Pulmonary artery endothelial cell (primary cell): ENCODE measurements at places on chromosomes 1 and 21. TPM values are rescaled to one million over a fixed set of nuclear protein-coding genes. Genes with fewer than 3 reads are reported as not detected.
A peak's percentile ranks its signal among the peaks of the same experiment; 100 is the strongest.

DNA sequence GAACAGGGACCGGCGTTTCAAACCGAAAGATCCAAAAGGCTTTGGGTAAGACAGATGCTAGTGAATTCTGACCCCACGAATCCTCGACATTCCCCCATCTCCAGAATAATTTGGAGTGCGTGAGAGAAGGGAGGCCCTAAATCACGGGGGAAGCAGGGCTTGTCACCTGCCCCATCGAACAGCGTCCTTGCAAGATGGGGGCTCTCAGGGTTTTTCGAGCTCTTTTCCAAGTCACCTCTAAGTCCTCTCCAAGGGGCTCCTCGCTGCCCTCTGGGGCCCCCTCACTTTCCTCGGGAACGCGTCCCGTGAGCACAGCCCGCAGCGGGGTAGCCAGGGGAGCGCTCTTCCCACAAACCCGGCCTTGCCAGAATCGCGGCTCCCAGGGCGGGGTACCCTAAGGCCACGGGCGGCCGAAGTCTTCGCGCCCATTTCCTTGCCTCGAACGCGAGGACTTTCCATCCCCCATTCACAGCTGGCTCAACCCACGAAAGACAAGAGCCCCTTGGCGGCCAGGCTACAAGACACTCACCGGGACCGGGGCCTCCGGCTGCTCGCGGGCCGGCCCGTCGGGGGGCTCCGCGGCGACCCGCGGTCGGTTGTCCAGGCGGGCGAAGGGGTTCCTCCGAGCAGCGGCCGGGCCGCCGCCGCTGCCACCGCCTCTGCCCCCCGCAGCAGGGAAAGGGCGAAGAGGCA, 546 bp downstream of the DONSON start:
- DNase-seq, result no peak

DNA sequence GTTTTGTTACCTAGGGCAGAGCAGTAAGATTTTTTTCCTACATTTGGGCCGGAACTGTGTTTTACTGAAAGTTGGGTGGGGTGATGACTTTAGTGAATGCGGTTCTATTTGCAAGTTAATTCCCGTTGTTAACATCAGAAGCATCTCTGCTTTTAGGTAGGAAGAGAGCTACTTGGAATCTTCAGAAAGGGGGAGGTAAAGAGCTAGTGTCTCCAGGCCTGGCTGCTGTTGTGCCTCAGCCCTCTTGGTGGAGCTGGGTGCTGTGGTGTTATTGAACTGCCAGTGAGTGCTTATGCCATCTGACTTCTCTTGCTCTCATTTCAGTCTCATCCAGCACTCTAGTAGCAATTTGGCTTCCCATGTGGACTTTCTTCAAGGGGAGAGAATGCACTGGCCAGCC, 3.4 kb downstream of the KDM4A start:
- no peak for DNase-seq

OR2M3 gene
- total RNA-seq, result not detected in 2 replicates

OR2T11 gene
- total RNA-seq, result not detected in 2 replicates

LRRC7 gene
- total RNA-seq, result 0.07 TPM in 1 of 2 replicates, not detected in the other

DNA sequence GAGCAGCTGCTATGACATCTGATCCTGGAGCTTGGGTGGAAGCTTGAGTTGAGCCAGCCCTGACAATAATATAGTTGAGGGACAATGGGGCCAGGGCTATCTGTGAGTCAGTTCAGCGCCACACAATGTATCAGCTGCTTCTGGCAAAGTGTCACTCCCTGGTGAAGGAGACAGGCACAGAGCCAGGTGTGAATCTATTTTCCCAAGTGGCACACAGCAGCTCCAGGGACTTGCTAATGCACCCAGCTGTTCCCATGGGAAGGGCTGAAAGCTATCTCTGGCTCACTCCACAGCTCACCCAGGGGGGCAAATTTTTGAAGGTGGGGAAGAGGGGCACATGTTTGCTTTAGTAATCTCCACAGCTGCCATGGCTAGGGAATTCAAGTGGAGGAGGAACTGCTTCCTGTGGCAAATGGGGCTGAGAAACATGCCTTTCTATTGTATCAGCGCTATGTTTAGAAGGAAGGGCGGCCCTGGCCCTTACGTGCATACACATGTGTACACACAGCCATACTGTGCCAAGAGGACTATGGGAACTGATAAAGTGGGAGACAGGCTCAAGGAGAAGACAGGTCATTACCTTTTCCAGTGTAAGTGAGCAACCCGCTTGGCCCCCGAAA, 2.2 kb downstream of the CYB5R1 start:
- no peak for DNase-seq

PRDX1 gene
- 764 and 880 TPM in 2 replicates for total RNA-seq

DNA sequence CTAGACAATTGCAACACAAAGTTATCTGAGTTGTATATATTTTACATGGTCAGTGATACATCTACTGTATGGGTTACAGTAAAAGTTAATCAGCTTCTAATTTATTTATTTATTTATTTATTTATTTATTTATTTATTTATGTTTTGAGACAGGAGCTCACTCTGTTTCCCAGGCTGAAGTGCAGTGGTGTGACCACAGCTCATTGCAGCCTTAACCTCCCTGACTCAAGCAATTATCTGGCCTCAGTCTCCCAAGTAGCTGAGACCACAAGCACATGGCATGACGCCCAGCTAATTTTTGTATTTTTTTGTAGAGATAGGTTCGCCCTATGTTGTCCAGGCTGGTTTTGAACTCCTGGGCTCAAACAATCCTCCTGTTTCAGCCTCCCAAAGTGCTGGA, 241.6 kb downstream of the PTPRC start:
- no peak for DNase-seq

DNA sequence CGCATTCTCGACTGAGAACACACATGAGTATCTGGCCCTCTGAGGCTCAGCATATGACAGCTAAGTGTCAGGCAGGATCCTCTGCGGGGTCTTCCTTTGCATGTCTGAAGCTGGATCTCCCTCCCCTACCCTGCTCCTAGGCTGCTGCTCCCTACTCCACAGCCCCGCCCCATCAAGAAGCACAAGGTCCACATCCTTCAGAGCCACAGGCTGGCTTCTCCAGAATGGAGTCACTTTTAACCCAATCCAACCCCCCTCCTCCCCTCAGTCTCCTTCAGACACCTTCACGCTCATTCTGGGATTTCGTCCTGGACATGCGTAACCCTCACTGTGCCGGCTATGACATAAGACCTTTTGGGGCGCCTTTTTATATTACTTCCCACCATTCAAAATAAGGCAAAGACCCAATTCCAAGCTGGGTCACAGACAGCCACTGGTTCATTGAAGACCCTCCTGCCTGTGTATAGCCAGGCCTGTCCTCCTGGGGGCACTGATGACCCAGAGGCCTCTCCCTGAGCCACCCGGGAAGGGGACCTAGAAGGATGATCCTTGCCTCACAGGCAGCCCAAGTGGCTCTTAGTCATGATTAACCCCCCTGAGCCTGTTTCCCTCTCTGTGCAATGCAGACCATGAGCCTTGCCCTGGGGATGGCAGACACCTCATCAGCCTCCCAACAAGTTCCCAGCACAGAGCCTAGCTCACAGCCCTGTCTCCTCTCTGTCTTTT, 4.7 kb downstream of the ADGRB2 start:
- DNase-seq, result no peak

GRCh38 chr1:169630006-169630405, at the start of gene SELP:
SELP (minus strand) TSS chr1:169630124; CDS start chr1:169630074, 50 bp downstream.
- peak; percentile 47 for DNase-seq

TRABD2B gene
- total RNA-seq, result not detected in 2 replicates

UBE2U gene
- total RNA-seq, result not detected in 2 replicates

- DNase-seq, result no peak
Observed at GRCh38 chr1:15957221-15958095, 18.4 kb downstream of the ZBTB17 start.

- no peak for DNase-seq
Observed at GRCh38 chr1:90833466-90834110, 116.5 kb upstream of the BARHL2 start.

DPT gene
- total RNA-seq, result not detected in 2 replicates

WDR4 gene
- 13.8 and 30.7 TPM in 2 replicates for total RNA-seq

DNA sequence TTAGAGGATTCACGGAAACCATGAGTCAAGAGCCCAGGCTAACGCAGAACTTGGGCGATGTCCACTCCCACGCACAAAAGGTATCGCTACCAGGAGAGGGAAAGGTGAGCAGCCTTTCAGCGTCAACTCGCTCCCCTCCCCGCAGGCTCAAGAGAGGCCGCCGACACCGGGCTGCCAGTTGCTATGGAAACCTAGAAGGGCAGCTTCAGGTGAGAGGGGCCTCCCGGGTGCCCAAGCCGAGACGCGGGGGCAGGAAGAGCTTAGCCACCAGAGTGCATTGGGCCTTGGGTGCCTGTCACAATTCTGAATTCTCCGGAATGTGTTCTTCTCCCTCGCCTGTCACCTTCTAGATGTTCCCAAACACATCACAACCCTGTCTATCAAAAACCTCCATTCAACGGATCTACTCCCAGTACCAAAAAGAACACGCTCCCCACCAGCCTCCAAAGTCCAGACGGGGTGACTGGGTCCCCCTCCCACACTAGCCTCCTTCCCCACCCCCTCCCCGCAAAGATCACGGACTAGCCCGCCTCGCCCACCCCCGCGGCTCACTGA, 694 bp downstream of the MEAF6 start:
- DNase-seq, result no peak

DNA sequence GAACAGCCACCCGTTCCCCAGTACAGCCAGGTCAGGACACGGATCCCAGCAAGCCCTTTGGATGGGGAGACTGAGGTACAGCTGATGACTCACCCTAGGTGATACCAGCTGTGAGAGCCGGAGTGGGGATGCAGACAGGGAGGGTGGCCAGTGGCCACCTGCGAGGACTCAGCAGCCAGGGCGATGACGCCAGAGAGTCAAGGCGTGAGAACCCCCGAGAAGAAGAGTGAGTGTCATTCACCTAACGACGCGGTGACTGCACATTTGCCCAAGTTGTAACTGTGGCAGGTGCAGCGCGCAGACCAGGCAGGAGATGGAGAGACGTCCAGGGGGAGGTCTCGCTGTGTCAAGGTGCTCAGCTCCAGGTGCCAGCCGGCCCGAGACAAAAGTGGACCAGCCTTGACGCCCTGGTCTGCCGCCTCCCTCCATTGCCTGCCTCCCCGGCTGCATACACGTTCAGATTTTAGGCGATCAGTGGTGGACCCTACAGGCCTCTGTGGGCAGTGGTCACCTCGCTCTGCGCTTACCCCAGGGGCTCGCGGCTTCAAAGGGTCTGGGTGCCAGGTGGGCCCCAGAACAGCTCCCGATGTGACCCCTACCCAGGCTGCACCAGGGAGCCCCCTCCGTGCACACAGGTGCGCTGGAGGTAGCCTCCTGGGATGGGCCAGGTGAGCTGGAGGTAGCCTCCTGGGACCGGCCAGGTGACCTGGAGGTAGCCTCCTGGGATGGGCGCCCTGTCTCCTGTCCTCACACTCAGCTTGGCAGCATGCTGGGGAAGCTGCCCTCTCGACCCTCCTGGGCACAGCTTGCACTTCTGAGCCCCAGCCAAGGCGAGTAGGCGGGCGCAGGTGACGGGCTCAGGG, 11.9 kb downstream of the LRRC3 start:
- no peak for DNase-seq

DNA sequence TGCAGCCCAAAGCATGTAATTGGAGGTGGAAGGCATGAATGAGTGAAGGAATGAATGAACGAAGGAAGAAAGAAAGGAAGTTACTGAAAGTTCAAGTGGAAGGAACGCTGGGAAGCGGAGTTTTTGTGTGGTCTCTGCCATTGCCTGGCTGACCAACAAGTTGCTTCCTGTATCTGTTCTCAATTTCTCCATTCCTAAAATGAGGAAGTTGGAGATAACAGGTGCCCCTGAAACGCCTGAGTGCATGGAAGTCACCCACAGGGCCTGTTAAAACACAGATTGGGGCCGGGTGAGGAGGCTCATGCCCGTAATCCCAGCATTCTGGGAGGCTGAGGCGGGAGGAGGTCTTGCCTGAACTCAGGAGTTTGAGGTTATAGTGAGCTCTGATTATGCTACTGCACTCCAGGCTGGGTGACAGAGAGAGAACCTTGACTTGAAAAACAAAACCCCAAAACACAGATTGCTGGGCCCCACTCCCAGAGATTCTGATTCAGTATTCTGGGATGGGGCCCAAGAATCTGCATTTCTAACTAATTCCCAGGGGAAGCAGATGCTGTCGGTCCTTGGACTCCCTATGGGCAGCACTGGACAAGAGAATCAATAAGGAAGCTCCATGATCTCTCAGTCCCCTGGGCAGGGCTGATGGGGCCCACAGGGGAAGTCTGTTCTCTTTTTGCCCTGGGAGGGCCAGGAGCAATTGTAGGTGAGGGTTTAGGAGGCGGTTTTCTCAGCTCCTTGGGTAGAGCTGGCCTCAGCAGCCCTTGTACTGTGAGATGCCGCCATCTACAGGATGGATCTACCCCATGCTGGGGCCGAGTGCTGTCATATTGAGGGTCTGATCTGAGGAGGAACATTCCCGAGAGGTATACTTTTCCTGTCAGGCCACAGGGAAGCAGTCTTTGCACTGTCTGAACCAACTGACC, 3.3 kb upstream of the CNR2 start:
- no peak for DNase-seq

GRCh38 chr1:93888900-93889299, 9.9 kb upstream of the DNTTIP2 start:
- no peak for DNase-seq
